ENCODE measurements at places on chromosomes 5 and 9.

- DNase-seq = peak; percentile 98
These were observed 36.2 kb downstream of the SNX18 start for GRCh38 chr5:54553659-54554207.

DNA sequence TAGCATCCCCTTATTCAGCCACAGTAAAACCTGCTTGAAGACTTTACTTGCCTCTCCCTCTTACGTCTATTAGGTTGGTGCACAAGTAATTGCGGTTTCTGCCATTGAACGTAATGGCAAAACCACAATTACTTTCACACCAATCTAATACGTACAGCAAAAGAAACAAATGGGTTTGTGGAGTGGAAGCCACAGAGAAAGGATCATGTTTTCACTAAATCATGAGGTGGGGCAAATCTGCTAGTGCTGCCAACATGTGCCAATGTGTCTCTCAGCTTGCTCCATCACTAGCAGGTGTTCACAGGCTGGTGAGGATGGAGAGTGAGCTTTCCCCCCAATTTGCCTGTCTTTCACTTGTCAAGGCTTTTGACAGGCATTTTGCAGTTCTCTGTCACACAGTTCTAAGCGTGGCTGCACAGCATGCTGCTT lies 15.9 kb downstream of the DMAC1 start:
- DNase-seq = no peak

- no peak for DNase-seq
These were observed 138.2 kb downstream of the GAS1 start for GRCh38 chr9:86809151-86809550.

DNA sequence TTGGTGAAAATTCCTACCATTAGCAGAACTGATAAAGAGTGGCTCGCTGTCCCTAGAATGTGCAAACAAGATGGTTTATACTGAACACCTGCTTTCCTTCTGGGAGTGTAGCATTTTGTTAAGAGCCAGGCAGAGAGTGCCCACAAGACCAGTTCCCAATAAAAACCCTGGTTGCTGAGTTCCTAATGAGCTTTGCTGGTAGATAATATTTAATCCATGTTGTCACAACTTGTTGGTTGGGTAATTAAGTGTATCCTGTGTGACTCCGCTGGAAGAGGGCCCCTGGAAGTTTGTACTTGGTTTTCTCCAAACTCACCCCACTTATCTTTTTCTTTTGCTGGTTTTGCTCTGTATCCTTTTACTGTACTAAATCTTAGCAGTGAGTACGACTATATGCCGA lies 39.5 kb upstream of the GOLGA1 start:
- no peak for DNase-seq

DNA sequence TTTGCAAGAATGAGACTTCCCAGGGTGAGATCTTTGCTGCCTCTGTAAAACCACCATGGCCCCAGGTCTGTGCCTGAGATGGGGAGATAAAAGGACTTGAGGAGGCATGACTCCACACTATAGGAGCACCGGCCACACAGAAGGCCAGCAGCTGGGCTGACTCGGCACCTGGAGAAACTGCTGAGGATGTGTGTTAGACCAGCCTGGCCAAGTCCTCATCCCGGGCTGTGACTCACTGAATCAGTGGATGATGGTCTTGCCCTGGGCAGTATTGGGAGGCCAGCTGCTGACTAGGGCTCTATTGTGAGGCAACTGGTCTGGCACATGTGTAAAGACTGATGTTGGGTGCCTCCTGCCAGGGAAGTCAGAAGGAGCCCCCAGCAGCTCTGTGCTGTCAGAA lies 286.2 kb downstream of the ACTL7B start:
- no peak for DNase-seq

Measured in pons (tissue), 1 donor.